ENCODE measurements at places on chromosomes 5 and 9. TPM values are rescaled to one million over a fixed set of nuclear protein-coding genes. Genes with fewer than 3 reads are reported as not detected.

DNA sequence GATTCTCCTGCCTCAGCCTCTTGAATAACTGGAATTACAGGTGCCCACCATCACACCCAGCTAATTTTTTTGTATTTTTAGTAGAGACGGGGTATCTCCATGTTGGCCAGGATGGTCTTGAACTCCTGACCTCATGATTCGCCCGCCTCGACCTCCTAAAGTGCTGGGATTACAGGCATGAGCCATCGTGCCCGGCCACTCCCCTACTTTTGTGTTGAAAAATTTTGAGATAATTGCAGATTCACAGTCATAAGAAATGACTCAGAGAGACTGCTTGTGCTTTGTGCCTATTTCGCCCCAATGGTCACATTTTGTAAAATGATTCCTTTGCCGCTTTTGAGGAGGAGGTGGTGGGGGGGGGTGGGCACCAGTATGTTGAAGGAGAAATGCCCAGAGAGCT lies 48.1 kb upstream of the SH3PXD2B start:
- no peak for DNase-seq

- DNase-seq, result no peak
Measured at GRCh38 chr5:52943285-52943684, 45.9 kb upstream of the ITGA2 start.

GRCh38 chr9:120846906-120847305 lies 4.2 kb upstream of the PSMD5 start:
- DNase-seq, result no peak

GRCh38 chr5:151601391-151601790 lies 10.3 kb upstream of the FAT2 start:
- DNase-seq, result no peak

DNA sequence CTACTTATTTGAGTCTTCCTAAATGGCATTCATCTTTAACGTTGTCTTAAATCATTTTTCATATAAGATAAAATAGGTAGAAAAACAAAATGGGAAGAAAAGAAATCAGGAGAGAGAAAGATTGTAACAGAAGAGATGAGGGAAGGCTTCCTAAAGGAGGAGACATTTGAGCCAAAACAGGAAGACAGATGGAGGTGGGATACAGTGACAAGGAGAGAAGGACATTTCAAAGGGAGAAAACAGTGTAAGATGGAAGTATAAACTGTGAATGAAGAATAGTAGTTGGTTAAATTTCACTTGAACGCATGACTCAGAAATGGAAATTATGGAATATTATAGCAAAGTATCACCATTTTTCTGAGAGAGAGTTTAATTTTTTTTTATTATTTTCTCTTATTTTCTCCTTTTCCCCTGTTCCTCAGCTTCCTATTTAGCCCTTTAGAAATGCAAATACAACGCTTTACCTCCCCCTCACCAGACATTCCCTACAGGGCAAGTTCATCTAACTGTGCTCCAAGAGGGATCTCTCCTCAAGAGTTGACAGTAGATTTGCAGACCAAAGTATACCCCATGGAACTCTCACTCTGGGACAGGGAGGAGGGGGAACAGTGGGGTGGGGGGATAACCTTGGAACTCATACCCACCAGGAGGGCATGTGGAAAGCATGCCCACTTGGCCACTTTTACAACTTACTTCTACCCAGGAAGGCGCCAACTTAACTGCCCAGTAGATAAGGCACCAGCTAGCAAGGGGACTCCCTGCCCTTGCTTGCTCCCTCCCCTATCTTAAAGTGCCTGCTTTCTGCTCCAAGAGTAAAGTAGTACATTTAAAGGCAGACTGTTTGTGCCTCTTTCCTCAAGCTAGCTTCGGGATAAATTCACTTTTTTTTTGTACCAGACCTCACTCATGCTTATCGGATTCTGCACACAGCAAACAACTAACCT lies 304.7 kb upstream of the POU5F2 start:
- no peak for DNase-seq

GRCh38 chr5:132907161-132907560 lies 33.7 kb downstream of the LEAP2 start:
- no peak for DNase-seq

DNA sequence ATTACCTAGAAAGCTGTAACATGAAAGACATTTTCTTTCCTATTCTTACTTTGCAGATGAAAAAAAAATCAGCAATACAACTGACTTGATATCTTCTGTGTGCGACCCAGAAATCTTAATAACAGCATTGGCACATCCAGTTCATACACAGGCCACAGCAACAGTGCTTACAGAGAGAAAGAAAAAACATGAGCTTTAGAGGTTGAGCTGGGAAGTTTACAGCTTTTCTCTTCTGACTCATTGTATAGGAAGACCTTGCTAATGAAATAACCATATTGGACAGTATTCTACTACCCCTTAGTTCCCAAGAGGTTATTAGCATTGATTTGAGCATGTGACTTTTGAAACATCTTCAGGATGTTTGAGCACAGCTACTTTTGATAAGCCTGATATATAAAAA lies 1033.4 kb upstream of the DMAC1 start:
- no peak for DNase-seq

- DNase-seq, result no peak
Measured at GRCh38 chr5:31197183-31197582, 3.7 kb downstream of the CDH6 start.

DNA sequence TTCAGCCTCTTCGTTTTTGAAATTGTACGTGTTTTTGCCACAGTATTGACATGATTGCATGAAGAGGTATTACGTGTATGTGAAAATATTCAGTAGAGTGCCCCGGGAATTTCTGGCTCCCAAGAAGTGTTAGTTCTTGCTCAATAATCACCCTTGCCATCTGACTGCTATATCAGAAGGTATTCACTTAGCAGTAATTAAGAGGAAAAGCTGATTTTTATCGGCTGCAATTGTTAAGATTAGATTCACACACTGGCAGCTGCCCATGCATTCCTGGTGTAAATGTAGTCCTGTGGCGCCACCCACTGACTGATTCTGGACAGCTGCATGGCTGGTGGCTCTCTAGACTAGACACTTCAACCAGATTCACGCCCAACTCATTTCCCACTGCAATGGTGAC lies 440.1 kb upstream of the ADAMTS16 start:
- peak; percentile 50 for DNase-seq

DNA sequence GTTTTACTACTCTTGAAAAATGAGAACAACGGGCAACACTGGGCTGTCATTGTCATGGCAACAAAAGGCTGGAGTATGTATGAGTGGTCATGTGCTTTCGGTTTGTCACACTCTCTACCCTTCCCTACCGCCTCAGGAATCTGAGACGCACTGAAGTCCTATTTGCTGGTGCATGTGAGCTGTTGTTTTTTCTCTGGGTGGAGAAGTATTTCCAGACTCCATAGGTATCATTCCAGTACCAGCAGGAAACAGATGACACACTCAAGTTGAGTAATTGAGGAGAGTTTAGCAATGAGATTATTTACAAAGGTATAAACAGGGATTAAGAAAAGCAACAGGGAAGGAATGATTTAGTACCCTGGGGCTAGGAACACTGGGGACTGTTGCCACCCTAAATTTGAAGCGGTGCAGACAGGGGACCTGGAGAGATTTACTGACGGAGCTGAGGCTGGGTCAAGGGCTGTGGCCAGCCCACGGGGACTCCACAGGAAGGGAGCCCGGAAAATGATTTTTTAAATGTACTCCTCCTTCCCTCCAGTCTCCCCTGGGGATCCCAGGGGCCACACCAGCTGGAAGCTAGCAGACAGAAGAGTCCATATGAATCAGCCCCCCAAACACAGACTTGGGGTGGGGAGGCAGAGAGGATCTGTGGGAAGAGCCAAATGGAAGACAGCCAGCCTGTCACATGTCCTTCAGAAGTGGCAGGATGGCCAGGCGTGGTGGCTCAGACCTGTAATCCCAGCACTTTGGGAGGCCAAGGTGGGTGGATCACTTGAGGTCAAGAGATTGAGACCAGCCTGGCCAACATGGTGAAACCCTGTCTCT lies 13.2 kb upstream of the ZBTB43 start:
- DNase-seq, result no peak

DNA sequence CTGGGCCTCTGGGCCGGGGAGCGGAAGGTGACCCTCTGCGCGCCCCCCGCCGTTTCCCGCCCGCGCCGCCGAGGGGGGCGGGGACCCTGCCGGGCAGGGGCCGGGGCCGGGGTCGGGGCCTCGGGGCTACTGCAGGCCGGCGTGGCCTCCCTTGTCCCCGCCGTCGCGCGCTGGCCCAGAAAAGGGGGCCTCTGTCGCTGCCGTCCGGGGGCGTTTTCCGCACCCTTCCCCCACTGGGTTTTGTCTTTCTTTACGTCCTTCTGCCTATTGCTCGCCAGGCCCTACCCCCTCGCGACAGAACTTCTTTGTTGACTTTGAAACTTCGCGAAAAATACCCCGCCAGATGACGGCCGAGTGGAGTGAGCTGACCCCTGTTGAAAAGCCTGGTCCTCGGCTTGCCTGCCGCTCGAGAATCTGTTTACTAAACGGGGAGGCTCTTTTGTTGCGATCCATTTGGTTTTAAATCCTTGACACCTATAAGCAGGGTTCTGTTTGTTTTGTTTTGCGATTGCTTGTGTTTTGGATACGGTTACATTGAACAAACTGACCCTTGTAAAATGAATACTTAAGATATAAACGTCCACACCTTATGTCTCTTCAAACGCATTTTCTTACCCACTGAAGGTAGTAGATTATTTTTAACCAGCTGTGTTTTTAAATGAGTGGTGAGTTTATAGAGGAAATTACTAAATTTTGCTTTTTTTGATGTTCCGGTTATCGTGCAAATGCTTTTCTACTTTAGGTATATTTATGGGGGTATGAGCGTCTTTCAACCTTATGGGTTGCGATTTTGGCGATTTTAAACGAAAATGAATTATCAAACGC lies 765 bp downstream of the MARCHF6 start:
- DNase-seq, result peak; percentile 50

- no peak for DNase-seq
Measured at GRCh38 chr5:8396246-8396645, 527.3 kb downstream of the MTRR start.

DNA sequence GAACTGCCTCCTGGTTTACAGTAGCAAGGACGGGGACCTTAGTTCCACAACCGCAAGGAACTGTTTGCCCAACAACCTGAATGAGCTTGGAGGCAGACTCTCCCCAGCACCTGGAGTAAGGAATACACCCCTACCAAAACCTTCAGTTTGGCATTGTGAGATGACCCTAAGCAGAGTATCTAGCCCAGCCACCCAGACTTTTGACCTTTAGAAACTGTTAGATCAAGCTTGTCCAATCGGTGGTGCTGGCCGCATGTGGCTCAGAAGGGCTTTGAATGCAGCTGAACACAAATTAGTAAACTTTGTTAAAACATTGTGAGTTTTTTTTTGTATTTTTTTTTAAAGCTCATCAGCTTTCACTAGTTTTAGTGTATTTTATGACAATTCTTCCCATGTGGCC lies 86.9 kb upstream of the C9orf72 start:
- DNase-seq, result no peak

GRCh38 chr5:7970816-7971215 lies 101.9 kb downstream of the MTRR start:
- DNase-seq, result no peak

DNA sequence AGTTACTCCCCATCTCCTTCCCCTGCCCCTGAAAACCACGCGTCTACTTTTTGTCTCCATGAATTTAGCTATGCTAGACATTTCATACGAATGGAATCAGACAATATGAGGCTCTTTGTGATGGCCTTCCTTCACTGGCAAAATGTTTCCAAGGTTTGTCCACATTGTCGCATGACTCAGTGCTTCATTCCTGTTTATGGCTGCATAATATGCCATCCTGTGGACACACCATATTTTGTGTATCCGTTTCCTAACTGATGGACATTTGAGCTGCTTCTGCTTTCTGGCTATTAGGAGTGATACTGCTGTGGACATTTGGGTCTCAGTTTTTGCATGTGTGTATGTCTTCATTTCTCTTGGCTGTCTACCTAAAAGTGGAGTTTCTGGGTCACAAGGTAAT lies 14.5 kb downstream of the NTNG2 start:
- DNase-seq, result no peak

- no peak for DNase-seq
Measured at GRCh38 chr9:96122282-96122681, 179.7 kb downstream of the HSD17B3 start.

- no peak for DNase-seq
Measured at GRCh38 chr9:98462310-98462709, 206.9 kb upstream of the TBC1D2 start.

- no peak for DNase-seq
Measured at GRCh38 chr9:68455451-68455850, 85.2 kb downstream of the TMEM252 start.

DNA sequence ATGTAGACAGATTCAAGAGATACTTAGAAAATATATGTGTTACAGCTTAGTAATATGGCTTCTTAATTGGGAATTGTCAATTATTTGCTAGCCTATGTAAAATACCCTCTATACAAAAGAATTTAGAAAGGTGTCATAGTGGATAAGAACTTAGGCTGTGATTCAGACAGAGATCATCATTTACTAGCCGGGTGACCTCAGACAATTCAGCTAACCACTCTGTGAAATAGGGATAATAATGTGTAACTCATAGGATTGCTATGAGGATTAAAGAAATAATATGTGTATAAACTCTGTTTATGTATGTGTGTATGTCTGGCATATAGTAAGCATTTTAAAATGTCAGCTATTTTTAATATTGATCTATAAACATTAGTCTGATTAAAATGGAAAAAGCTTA lies 5.9 kb upstream of the LARS1 start:
- DNase-seq, result no peak

DNA sequence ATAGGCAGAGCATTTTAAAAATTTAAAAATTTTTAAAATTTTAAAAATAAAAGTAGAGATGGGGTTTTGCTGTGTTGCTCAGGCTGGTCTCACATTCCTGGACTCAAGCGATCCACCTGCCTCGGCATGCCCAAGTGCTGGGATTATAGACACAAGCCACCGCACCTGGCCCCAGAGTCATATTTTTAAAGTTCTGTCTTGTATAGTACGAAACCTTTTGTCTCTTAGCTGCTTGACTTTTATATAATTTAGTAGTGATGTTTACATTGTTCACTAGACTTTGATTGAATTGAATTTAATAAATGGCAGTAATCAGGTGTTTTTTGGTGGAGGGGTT lies 31.0 kb downstream of the LRRTM2 start:
- DNase-seq, result no peak

DNA sequence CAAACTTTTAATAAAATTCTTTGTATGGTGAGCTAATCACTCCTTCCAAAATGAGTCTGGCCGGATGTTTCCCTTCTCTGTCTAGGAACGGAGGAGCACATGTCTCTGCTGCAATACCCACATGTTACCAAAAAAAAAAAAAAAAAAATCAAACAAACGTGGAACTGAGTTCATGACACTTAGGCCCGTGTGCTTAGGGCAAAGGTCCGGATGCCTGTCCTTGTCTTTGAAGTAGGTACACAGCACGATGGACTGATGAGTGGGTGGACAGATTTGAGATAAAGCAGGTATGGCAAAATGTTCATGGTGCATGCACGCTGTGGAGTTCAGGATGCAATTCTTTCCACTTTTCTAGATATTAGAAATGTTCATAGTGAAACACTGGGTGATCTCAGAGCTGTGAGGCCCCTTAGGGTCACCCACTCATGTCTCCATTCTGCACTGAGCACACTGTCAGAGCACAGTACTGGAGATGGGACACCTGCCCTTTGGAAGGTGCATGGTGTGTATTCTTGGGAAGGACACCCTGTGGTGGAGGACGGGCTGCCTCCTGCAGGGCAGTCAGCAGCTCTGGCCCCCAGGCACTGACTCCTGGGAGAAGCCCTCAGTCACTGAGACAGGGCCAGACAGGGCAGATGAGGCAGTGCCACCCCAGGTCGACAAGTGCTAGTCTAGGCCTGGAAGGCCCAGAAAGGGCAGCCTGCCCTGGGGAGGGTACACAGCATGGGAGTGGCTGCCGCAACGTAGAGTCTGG lies 43.6 kb downstream of the GADD45G start:
- DNase-seq, result no peak

The NUP214 gene
- 28.9 TPM for total RNA-seq

The SPEF2 gene
- total RNA-seq, result 2.7 TPM

The ANKS6 gene
- 4.0 TPM for total RNA-seq

The NRG2 gene
- total RNA-seq, result 1.9 TPM

The KIAA1191 gene
- 82.2 TPM for total RNA-seq
